ENCODE measurements at places on chromosomes 7 and 10.

DNA sequence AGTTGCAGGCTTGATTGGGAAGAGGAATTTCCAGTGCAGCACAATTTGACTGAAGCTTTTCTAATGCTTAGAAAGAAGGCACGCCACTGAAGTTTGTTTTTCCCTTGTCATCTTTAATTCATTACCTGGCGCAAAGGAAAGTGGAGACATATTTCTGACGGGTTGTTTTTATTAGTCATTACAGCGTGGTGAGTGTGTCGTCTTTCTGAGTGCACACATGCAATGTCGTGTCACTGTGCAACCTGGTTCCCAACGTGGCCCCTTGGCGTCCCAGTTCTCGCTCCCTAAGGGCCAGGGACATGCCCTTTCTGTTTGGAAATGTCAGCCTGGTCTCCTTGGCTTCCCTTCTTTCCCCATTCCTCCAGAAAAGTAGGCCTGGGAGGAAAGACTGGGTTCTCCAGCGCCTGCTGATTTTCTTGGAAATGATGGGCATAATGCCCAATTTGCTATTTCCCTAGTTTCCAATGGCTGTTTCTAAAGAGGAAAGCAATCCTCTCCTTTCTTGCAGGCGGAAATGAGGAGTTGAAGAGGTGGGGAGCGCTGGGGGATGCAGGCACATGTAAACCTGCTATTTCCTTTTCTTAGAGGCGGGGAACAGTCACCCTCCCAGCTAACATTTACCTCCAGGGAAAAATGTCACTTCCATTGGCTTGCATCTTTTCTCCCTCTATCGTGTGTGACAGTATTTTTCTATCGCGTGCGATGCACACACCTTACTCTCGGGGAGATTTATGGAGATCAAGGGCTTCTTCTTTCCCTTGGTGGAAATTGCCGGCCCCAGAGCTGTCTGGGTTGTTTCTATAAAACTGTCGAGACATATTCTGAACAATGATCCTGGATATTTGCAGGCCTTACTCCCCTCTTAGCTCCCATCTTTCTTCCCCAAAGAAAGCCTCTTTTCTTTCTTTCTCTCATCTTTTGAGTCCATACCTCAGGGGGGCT is 249.8 kb downstream of the ARHGAP12 start:
- no peak for DNase-seq

DNA sequence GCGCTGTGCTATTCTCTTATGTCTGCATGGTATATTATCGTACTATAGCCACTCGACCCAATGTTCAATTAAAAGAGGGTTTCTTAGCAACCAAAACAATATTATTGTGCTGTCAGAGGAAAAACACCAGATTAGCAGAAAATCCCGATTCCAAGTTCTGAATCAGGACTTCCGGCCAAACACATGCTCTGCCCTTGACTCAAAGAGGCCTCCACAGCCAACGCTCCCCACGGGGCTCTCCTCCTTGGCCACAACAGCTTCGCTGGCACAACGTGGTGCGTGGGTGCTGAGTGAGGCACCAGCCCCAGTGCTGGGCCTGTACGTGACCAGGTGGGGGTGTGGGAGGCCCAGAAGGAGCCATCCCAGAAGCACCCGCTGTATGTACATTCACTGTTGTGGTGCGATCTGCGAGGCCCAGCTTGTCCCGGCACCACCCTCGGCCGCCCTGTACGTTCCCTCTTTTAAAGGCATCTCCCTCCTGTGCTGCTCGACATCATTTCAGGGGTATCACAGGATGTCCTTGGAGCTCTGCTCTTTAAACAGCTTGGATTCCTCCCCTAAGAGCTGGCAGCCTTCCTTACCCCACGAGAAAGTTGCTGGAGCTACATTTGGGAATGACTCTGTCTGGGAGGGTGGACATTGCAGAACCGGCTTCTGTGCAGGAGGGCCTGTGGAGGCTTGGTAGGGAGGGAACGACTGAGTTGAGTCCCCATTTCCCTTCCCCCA is 736.2 kb downstream of the PARD3 start:
- DNase-seq, result no peak

- DNase-seq, result no peak
These were observed 80.5 kb downstream of the CCNY start for GRCh38 chr10:35416619-35417312.

GRCh38 chr7:116702046-116702785 is 30.2 kb downstream of the MET start:
- DNase-seq, result no peak

- DNase-seq, result no peak
These were observed 12.1 kb upstream of the ZNF107 start for GRCh38 chr7:64653721-64654401.

DNA sequence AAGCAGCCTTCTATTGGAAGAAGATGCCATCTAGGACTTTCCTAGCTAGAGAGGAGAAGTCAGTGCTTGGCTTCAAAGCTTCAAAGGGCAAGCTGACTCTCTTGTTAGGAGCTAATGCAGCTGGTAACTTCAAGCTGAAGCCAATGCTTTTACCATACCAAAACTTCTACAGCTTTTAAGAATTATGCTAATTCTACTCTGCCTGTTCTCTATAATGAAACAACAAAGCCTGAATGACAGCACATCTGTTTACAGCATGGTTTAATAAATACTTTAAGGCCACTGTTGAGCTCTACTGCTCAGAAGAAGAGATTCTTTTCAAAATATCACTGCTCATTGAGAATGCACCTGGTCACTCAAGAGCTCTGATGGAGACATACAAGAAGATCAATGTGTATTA is 951.9 kb upstream of the LRRN3 start:
- DNase-seq, result no peak

DNA sequence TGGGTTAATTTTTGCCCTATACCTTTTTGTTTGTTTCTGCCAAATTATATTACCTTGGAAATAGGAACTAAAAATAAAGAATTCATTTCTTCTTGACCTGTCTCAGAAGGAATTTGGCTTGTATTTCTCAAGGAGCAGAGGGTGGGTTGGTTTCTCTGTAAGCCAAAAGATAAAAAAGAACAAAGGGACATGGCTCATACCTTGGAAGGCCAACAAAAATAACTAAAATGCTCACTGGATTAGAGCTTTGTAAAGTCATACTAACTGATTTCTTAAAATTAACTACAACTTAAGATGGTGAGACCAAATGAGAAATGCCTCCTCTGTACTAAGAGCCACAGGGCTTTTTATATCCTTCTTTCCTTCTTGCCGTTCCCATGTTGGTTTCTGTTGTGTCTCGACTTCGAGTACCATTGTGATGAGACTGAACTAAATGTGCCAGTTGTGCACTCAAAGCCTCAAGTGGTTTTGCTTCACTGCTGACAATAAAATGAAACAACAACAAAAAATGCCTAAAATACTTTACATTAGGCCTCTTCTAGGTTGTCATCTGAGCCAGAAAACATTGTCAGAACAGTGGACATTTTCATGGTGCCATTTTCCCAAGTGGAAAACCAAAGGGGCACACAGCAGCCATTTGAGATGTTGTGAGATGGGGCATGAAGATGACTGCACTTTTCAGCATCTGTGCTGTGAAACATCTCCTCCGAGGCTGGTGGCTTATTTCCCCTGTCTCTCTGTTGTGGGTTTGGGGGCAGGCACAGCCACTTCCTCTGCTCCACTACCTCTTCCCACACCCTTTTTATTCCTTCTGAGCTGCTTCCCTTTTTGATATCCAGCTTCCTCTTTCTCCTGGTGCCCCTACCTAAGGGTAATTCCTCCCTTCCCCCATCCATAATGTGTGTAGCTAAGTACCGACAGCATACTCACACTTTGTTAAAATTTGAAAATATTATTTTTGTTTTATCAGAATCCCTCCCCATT is 51.8 kb upstream of the AGR3 start:
- no peak for DNase-seq

- no peak for DNase-seq
These were observed 31.0 kb upstream of the ZEB1 start for GRCh38 chr10:31288001-31288400.

DNA sequence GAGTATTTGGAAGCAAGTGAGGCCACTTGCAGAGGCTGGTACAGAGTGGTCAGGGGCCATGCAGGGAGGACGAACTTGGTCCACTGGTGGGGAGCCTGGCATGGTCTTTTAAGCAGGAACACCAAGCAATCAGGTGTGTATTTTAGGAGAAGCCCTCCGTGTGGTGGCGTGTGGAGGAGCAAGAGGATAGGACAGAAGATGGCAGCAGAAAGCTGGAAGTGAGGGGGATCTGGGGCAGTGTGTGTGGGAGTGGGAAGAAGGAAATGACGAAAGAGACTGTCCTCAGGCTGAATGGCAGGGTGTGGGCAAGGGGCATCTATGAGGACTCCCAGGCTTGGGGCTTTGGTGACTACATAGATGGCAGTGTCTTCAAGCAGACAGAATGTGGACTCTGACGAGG is 51.2 kb downstream of the TEX36 start:
- no peak for DNase-seq

GRCh38 chr7:74569501-74570075 is 87.9 kb upstream of the GTF2I start:
- no peak for DNase-seq

DNA sequence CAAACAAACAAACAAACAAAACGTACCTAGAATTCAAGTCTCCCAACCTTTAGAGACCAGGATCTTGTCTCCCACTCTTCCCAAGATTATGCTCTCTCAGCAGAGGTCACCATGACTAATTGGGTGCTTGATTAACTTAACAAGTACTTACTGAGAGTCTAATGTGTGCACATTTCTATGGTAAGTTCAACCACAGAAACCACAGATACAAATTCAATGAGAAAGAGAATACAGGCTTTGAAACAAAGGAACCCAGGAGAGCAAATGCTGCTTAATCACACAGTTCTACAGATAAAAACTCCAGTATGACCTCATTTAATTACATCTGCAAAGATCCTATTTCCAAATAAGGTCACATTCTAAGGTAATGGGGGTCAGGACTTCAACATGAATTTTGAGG is 142.8 kb downstream of the DNAJC1 start:
- no peak for DNase-seq

DNA sequence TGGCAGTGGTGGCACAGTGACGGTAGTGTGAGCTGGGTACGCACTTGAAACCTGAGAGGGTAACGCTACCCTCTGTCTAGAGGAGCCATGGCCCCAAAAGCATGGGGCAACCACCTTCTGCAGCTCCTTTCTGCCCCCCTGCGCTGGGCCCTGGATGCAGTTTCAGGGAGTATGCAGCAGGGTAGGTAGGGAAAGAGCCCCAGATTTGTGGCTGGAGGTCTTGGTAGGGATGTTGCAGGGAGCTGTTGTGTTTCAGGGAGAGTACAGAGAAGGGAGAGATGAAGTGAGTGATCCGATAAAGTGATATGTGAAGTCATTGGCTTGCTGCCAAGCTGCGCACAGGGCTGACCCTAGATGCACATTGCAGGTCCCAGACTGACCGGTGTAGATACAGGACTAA is 2.7 kb upstream of the PGAM2 start:
- no peak for DNase-seq

GRCh38 chr10:3195726-3196125 is 23.1 kb upstream of the PITRM1 start:
- DNase-seq, result no peak

DNA sequence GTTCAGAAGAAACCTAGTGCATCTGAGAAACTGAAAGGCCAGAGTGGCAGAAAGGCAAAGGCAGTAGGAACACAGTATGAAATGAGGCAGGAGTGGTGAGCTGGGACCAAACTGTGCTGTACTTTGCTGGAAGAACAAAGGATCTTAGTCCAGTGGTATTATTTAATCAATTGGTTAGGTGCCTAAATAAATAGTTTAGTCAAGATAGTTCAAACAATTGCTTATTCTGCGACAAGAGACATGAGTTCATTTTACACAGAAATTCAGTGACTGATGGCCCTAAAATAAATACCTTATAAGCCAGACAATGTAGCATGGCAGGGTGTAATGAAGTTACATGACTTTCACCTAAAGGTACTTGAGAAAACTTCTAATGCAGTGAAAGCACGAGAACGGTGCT is 181.8 kb upstream of the LRRN3 start:
- no peak for DNase-seq

DNA sequence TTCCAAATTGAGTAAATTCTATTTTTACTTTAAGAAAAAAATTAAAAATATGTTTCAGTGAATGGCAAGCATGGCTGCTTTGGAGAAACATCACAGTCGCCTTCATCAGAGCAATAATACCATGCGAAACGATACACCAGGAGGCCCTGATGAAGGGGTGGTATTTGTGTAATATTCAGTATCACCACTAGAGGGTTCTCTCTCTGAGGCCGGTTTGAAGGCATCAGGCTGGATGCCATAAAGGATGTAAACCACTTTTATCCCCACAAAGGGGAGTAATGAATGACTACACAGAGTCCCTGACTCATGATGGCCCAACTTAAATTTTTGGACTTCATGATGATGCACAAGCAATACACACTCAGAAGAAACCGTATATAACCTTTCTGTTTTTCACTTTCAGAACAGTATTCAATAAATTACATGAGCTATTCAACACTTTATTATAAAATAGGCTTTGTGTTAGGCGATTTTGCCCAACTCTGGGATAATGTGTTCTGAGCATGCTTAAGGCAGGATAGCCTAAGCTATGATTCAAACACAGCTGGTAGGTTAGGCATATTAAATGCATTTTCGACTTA is 95.5 kb downstream of the PPP1R17 start:
- DNase-seq, result no peak

DNA sequence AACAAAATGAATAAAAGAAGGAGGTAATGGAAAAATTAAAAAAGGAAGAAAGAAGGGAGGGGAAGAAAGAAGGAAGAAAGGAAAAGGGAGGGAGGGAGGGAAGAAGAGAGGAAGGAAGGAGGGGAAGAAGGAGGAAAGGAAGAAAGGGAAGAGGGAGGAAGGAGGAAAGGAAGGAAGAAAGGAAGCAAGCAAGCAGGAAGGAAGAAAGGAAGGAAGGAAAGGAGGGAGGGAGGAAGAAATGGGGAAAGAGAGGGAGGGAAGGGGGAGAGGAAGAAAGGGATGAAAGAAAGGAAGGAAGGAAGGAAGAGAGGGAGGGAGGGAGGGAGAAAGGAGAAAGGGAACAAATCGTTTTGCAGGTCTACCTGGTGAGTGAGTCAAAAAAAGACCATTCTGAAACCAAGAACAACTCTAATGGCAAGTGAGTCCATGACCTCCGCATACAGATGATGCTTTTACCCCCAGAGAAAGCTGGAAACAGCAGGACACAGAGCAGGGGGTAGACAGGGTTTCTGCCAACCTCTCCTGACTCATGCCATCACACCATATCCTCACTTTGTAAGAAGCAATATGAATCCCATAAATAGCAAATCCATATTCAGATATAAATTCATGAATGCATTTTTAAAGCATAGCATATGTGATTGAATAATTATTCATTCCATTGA is 1112.9 kb upstream of the AUTS2 start:
- no peak for DNase-seq

DNA sequence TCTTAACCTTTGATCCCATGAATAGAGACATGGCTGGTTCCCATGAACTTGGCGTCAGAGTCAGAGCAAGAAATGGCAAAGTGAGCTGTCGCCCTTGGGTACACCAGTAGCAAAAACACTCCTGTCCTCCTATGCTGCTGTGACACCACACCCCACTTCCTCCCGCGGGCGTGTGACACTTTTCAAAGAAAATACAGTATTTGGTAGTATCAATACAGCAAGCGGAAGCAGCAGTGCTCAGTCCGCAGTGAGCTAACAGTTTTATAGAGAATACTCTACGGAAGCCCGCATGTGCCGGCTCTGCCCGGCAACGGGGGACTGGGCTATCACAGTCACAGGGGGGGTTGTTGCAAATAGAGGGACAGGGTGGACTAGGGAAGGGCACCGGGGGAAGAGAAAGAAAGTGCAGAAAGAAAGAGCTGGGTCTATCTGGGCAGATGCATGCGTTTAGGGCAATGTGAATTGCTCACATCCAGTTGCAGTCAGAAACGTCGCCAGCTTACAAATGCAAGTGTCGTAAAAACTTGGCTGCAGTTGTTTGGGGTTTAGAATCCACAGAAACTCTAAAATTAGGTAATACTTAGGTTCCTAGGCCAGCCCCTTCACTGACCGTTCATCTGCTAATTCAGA is 49.8 kb downstream of the PRKCQ start:
- no peak for DNase-seq

GRCh38 chr10:70913191-70913892 is 25.0 kb upstream of the PCBD1 start:
- DNase-seq, result no peak
